Stimulated activated CD8-positive, alpha-beta memory T cell treated with anti-CD3 and anti-CD28 coated beads, Interleukin-2, amount 100 ng/mL, for 1 hour (primary cell): ENCODE measurements at places on chromosomes 5 and 9.

DNA sequence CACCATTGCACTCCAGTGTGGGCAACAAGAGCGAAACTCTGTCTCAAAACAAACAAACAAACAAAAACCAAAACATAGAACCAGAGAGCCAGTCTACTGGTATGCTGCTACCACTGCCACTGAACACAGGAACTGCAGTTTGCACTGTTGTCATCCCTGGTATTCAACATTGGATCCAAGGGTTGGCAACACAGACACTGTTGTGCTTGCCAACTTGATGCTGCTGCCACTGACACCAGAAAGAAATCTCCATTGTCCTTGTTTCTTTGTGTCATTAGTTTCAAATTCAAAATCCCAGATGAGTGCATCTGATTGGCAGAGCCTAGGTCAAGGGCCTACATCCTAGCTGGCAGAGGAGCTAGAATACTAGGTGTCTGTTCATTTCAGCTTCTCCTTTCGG is 16.2 kb downstream of the HINT1 start:
- no peak for DNase-seq

GRCh38 chr9:4592886-4593285 is 69.2 kb upstream of the PLPP6 start:
- no peak for DNase-seq

DNA sequence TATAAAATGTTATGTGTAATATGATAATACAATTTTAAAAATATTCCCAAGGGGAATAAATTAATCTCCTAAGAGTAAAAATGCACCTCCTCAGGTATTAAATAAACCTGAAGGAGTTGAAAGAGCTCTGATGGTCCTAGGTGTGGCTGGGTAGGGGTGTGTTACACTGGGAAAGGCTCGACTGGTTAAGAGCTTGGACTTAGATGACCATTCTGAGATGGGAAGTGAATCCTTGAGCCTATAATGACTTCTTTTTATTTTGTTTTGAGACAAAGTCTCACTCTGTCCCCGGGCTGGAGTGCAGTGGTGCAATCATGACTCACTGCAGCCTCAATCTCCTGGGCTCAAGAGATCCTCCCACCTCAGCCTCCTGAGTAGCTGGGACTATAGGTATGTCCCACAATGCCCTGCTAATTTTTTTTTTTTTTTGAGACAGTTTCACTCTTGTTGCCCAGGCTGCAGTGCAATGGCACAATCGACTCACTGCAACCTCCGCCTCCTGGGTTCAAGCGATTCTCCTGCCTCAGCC is 9.2 kb upstream of the HABP4 start:
- DNase-seq, result no peak

GRCh38 chr5:33936004-33936380 is 194 bp upstream of the RXFP3 start:
- peak; percentile 3 for DNase-seq

- DNase-seq, result no peak
Measured at GRCh38 chr5:149674686-149675085, 55.4 kb upstream of the PPARGC1B start.

- no peak for DNase-seq
Measured at GRCh38 chr9:14488421-14489190, 174.7 kb upstream of the NFIB start.

DNA sequence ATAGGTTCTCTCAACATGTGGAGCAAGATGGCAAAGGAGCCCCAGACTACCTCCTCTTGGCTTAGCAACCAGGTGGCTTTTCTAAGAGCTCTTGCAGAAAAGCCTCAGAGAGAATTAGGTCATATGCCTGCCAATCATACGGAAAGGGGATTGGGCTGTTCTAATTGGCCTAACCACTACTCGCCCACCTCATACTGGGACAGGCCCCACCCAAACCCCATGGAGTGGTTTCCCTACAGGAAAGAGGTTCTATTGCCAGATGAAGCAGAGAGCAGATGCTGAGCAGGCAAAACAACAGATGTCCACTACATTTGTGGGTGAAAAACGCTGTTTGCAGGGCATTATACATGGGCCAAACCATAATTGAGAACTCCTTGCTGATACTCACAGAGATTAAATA is 29.0 kb downstream of the ABLIM3 start:
- DNase-seq, result no peak

DNA sequence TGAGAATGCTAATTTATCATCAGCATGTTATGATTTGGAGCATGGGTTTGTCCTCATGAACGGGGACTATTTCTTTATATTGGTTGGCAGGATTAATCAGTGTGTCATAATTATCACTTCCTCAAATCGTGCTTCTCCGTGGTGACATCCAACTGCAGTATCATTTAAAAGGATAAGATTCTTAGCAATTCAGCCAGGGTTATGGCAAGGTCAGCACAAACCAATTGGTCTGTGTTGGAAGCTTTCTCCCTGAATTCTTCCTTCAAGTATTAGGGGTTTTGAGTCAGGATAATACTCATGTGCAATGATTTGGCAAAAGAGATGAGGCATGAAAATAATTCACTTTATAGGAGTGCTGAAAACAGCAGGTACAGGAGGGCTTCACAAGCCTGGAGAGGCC is 5.5 kb upstream of the CAMLG start:
- no peak for DNase-seq

DNA sequence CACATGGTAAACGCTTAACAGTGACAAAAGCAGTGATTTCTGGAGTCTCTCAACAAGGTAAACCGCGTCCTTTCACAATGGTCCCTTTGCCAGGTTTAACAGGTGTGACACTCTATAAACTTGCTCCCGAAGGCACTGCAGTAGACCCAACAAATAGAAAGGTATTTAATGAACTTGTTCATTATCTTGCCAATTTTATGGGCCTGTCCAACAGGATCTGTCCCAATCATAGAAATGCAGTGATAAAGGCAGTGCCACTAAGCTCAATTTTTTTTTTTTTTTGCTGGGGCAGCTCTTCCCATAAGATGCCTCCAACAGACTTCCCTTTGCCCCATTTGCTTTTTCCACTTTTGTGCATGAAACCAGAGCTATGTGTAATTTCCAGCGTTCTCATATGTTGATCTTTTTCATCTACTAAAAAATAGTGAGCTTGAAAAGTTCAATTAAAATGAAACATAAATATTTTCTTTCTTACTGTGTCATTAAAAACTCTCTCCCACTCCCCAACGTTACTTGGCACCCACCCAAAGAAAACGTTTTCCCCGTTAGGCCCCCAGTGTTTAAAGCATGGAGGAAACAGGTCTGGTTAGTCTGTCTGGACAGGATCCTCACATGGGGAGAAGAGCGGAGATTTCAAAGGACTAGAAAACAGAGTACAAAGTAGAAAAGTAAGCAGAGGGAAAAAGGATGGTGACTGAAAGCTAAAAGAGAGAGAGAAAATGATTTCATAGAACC is 80.9 kb upstream of the SPATA31D4 start:
- no peak for DNase-seq
